Naive thymus-derived CD8-positive, alpha-beta T cell (primary cell): ENCODE measurements at places on chromosomes 7 and 10. TPM values are rescaled to one million over a fixed set of nuclear protein-coding genes. Genes with fewer than 3 reads are reported as not detected.

GRCh38 chr7:29480934-29481651, 82.5 kb upstream of the PRR15 start:
- no peaks in the 10 kb centered on the region for H3K36me3 ChIP-seq
- no peaks in the 10 kb centered on the region for H3K27me3 ChIP-seq
- no peaks in the 10 kb centered on the region for H3K4me1 ChIP-seq
- H3K4me3 ChIP-seq = no peak overlapping the region
- no peak overlapping the region for H3K27ac ChIP-seq

DNA sequence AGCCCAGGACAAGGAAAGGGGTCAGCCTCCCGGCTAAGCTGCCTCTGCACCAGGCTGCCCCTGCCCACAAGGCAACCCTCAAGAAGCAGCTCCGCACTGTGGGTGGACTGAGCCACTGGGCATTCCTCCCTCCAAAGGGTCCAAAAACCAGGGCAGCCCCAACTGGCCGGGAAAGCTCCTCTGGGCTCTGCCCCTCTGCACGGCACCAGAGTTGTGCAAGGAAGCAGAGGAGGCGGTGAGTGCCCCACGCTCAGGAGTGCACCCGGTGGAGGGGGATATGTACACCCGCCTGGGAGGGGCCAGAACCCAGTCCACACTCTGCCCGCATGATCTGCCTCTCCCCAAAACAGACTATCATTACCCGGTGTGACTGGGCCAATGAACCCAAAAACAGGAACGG, 43.8 kb downstream of the PTPRN2 start:
- H3K27me3 ChIP-seq = peaks cover 10% of the 10 kb centered on the region
- no peaks in the 10 kb centered on the region for H3K36me3 ChIP-seq
- peaks cover 9% of the 10 kb centered on the region for H3K4me1 ChIP-seq
- H3K4me3 ChIP-seq = no peak overlapping the region
- no peak overlapping the region for H3K27ac ChIP-seq

DNA sequence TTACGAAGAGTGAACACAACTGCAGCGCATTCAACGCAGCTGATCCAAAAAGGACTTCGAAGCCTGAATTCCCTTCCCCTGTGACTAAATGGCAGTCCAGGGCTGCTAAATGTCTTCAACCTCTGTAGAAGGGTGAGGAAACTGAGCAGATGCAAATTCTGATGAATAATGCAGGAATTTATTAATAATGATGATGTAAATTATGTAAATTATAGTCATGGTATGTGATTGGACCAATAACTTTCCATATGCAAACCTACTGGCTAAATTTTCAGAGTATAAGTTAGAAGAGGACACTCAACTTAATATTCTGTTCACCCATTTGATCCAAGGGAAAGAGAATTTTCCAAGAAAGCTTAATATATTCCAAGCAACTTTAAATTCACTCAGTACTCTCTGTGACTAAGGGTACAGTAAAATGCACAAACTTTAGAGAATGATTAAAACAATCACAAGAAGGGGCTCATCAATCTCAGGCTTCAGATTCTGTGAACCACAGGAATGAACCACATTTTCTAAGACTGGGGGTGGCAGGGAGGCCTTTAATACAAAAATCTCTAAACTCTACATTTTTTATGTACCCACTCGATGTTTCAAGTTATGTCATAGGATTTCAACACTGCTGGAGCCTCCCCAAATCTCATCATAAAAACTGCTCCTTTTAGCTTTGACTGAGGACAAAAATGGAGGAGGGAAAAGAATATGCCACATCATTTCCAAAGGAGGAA, 3.5 kb downstream of the FGFR2 start:
- peaks cover 6% of the 10 kb centered on the region for H3K4me1 ChIP-seq
- H3K27me3 ChIP-seq = peaks cover 11% of the 10 kb centered on the region
- no peak overlapping the region for H3K27ac ChIP-seq
- no peak for DNase-seq

- no peak overlapping the region for H3K27ac ChIP-seq
- no peak overlapping the region for H3K4me3 ChIP-seq
- DNase-seq = no peak
Observed at GRCh38 chr10:7233259-7233991, 177.4 kb downstream of the SFMBT2 start.

DNA sequence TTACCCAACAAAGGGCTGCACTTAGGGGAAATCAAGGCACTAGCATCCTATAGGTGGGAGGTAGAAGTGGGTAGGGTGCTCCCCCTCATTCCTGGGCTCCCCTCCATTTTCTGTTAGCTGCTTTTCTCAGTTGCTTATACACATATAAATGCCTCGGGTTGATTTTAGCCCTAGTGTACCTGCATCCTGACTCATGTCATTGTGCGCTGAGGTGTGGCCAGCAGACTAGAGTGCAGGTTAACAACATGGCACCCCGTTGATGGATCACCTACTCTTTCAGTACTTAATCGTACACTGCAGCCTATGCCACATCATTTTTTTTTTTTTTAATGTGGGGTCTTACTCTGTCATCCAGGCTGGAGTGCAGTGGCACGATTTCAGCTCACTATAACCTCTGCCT, 144.0 kb upstream of the ITGB1 start:
- no peak for DNase-seq
- H3K4me1 ChIP-seq = peaks cover 15% of the 10 kb centered on the region
- H3K36me3 ChIP-seq = peaks cover 9% of the 10 kb centered on the region
- H3K27me3 ChIP-seq = no peaks in the 10 kb centered on the region

GRCh38 chr10:79242620-79243152, 104.6 kb upstream of the PPIF start:
- peak; percentile 22 for DNase-seq
- no peak overlapping the region for H3K27ac ChIP-seq
- H3K27me3 ChIP-seq = no peaks in the 10 kb centered on the region
- H3K4me1 ChIP-seq = peaks cover 64% of the 10 kb centered on the region

DNA sequence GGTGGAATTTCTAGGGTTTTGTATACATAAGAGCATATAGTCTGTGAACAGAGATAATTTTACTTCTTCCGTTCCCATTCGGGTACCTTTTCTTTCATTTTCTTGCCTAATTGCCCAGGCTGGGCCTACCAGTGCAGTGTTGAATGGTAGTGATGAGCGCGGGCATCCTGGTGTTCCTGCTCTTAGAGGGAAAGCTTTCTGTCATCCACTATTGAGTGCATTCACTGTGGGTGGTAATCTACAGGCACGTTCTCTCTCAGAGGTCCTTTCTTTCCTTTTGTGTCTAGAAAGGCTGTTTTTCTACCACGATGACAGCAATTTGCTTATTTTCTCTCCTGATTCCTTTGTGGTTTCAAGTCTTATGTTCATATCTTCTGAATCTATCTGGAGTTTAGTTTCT, 65.0 kb downstream of the INPP5A start:
- H3K4me1 ChIP-seq = peaks cover 40% of the 10 kb centered on the region
- H3K36me3 ChIP-seq = peaks cover 15% of the 10 kb centered on the region
- no peaks in the 10 kb centered on the region for H3K27me3 ChIP-seq
- no peak for DNase-seq

DNA sequence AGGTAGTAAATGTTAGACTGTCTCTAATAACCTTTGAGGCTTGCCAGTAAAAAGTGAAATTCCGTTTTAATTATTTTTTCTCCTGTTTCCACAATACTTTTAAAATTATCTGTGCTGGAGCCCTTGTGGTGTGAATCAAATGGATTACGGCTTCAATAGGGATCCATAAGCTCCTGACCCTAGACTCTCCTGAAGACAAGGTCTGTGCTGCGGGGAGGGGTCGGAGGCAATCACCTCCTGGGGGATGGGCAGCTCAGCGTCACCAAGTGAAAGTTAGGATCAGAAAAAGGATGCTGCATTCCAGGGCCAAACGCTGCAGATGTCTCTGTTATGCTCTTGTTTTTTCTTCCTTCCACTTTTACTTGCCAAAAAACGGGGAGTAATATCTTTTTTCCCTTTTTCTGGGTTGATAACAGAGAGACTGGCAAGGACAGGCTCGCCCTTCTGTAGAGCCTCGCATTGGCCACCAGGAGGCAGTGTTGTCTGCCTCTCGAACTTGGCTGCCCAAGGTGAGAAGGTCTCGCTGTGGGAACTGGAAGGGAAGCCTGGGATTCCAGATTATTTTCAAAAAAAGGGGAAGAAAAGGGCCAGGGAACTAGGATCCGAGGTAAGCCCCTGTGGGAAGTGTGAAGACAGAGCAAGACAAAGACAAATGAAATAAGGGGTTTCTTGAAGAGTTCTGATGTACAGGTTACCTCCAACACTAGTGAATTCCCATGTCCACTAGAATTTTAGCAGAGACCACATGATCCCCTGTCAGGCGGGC, 621.9 kb downstream of the ACTR3B start:
- no peak overlapping the region for H3K27ac ChIP-seq
- no peak for DNase-seq
- H3K4me1 ChIP-seq = no peaks in the 10 kb centered on the region
- no peaks in the 10 kb centered on the region for H3K36me3 ChIP-seq
- no peak overlapping the region for H3K4me3 ChIP-seq
- H3K27me3 ChIP-seq = peaks cover 2% of the 10 kb centered on the region

GRCh38 chr7:17523813-17524739, 225.6 kb downstream of the AHR start:
- H3K4me1 ChIP-seq = no peaks in the 10 kb centered on the region
- no peaks in the 10 kb centered on the region for H3K36me3 ChIP-seq
- no peak overlapping the region for H3K27ac ChIP-seq
- H3K4me3 ChIP-seq = no peak overlapping the region
- H3K27me3 ChIP-seq = no peaks in the 10 kb centered on the region
- DNase-seq = no peak

DNA sequence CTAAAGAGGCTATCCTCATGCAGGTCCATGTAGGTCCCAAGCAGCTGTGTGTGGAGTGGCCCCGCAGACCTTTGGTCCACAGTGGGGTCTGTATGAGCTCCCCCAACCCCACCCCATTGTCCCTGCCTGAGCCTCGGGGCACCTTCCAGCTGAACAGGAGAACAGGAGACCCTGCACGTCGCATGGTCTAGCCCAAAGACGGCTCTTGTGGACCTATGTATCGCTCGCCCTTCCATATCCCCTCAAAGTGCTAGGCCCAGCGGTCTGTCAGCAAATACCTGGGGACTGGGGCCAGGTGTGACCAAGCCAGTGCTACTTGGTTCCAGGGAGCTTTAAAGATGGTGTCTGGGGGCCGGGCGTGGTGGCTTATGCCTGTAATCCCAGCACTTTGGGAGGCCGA, 43.0 kb downstream of the OAT start:
- H3K27ac ChIP-seq = no peak overlapping the region
- H3K4me3 ChIP-seq = no peak overlapping the region
- DNase-seq = no peak
- no peaks in the 10 kb centered on the region for H3K36me3 ChIP-seq

DNA sequence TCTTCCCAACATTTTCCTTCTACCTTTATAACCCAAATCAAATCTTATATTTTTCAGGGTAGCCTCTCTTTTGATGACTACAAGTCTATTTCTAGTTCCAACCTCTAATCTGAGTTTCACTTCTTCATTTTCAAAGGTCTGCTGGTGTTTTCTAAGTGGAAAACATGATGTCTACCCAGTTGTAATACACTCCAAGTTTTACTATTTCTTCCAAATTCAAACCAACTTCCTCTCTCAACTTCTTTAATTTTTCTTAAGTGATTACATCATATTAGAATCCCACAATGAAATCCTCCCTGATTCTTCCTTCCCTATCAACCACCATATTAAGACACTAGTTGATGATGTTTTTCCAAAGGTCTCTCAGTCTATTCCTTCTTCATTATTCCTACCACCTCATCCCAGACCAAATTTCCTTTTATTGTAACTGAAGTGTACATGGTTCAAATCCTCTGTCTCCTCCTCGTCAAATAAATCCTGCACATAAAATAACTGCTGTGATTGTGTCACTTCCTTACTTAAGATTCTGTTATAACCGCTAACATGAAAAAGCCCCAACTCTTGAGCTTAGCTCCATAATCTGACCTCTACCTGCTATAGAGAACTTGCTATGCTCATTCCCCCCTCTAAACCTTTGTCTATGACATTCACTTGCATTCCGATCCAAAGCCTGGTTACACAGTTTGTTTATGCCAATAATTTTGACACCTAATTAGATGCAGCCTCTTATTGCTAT, 12.7 kb downstream of the TAS2R38 start:
- H3K27ac ChIP-seq = no peak overlapping the region
- no peaks in the 10 kb centered on the region for H3K4me1 ChIP-seq
- no peak for DNase-seq
- H3K4me3 ChIP-seq = no peak overlapping the region
- no peaks in the 10 kb centered on the region for H3K36me3 ChIP-seq

DNA sequence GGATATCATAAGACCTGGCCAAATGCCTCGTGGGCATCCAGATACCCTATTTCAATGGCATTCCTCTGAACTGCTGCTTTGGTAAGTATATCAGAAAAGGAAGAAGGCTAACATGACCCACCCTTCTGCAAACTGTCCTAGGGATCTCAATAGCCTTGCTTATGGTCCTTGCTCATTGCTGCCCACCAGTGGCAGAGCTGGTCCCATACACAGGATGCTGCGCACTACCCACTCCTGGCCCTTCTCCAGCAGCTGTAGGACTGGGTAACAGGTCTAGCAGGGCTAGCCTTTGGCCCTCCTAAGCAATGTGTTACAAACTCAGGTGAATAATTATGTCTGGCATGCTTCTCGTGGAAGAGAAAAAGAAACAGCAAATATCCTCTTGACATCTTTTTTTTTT, 72.5 kb downstream of the C10orf90 start:
- H3K27ac ChIP-seq = no peak overlapping the region
- no peaks in the 10 kb centered on the region for H3K4me1 ChIP-seq
- no peak for DNase-seq
- H3K36me3 ChIP-seq = no peaks in the 10 kb centered on the region

GRCh38 chr10:121378251-121378801, 219.9 kb downstream of the FGFR2 start:
- H3K27ac ChIP-seq = no peak overlapping the region
- no peak for DNase-seq
- H3K27me3 ChIP-seq = peaks cover 8% of the 10 kb centered on the region
- peaks cover 1% of the 10 kb centered on the region for H3K4me1 ChIP-seq

GRCh38 chr10:132193907-132194552, 7.3 kb downstream of the DPYSL4 start:
- H3K27me3 ChIP-seq = peaks cover 5% of the 10 kb centered on the region
- no peaks in the 10 kb centered on the region for H3K4me1 ChIP-seq
- H3K4me3 ChIP-seq = no peak overlapping the region

GRCh38 chr7:138032186-138032585, 30.3 kb upstream of the CREB3L2 start:
- no peak overlapping the region for H3K27ac ChIP-seq
- no peaks in the 10 kb centered on the region for H3K4me1 ChIP-seq

- H3K4me3 ChIP-seq = no peak overlapping the region
- H3K27ac ChIP-seq = no peak overlapping the region
- DNase-seq = no peak
Observed at GRCh38 chr7:138852469-138852868, 54.5 kb upstream of the ATP6V0A4 start.

- H3K27ac ChIP-seq = no peak overlapping the region
- H3K4me1 ChIP-seq = no peaks in the 10 kb centered on the region
- H3K36me3 ChIP-seq = no peaks in the 10 kb centered on the region
- DNase-seq = no peak
- no peak overlapping the region for H3K4me3 ChIP-seq
Observed at GRCh38 chr10:28467615-28468014, 65.3 kb upstream of the WAC start.

The NRAP gene
- total RNA-seq = not detected

The DPYSL4 gene
- total RNA-seq = 1.3 TPM

The RASSF4 gene
- total RNA-seq = 1.8 TPM

The ANKRD61 gene
- total RNA-seq = not detected

The BUD23 gene
- total RNA-seq = 67.2 TPM

The TRA2A gene
- 157 TPM for total RNA-seq
